ENCODE measurements at places on chromosomes 4 and X.

- DNase-seq = no peak
Measured at GRCh38 chr4:3112609-3113469, 38.4 kb downstream of the HTT start.

DNA sequence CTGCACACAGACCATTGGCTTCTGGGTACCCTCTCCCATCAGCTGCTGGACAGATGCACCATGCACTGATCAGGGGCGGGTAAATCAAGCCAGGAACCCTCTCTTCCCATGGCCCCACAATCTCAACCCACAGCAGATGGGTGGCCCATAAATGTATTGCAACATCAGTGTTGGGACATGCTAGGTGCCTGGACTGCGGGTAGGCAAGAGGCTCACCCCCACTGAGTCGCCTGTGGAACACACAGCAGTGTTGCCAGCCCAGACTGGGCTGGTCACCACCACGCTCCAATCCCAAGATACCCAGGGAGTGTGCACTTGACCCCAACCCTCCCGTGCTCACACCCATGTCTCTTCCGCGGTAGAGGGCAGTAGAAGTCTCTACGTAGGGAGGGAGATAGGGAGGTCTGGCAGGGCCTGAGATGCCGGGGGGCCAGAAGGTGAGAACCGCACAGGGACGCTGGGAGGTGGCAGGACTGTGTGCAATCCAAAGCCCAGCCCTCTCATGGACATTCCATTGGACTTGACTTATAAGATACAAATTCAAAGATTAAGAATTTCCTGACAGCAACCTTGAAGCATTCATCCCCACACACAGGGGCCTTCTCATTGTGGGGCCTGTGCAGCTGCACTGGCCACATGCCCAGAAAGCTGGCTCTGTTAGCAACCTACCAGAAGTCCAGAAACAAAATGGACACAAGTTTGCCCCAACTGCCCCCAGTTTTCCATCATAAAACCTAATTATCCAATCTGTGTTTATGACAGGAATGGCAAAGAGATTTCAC lies 183.7 kb downstream of the NSUN7 start:
- DNase-seq = no peak

GRCh38 chr4:126004941-126005340 lies 690.2 kb downstream of the FAT4 start:
- peak; percentile 23 for DNase-seq

- no peak for DNase-seq
Measured at GRCh38 chr4:161197912-161198311, 965.9 kb downstream of the FSTL5 start.

- no peak for DNase-seq
Measured at GRCh38 chrX:20244931-20245330, 21.8 kb downstream of the RPS6KA3 start.

DNA sequence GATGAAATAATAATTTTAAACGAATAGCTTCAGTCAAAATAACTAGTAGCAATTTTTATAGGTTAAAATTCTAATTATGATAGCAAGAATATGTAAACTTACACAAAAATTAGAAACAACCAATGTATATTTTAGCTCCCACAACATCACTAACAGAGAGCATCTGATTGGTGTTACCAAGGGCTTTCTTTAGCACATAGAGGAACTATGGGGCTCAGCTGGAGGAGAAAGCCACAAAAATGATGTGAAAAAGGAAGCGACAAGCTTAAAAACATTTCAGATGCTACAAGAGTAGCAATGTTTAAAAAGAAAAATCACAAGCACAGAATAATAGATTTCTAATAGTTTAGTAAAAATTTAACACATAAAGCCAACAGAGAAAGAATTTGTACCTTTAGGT lies 56.3 kb downstream of the ATP8A1 start:
- no peak for DNase-seq
